Activated naive CD4-positive, alpha-beta T cell treated with anti-CD3 and anti-CD28 coated beads, Interleukin-2, amount 50 U/mL, for 72 hours (primary cell): ENCODE measurements at places on chromosomes 6 and 20.

GRCh38 chr6:144449911-144450597 lies 164.9 kb downstream of the UTRN start:
- DNase-seq: no peak

DNA sequence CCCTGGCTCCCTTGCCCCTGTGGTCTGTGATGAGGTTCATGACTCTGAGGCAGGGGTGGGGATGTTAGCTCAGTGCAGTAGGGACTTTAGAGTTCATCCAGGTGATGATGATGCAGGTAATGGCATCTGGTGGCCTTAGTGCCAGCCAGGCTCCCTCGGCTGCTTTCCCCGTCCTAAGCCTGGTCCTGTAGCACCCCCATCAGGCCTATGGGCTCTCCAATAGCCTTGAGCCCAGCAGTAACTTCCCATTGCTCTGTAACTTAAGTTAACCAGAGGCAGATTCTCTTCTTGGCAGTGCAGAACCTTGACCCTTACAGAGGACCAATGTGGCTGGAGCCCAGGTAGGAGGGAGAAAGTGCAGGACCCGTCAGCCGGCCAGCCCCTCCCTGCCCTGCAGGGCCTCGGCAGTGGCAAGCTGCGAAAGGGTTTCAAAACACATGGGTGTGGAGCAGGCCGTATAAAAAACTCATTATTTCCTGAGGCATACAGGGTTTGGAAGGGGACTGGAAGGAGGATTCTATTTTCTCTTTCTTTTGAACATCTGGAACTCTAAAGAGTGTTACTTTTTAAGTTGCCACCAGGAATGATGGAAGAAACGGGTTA lies 406.9 kb downstream of the CDH26 start:
- no peak for DNase-seq

DNA sequence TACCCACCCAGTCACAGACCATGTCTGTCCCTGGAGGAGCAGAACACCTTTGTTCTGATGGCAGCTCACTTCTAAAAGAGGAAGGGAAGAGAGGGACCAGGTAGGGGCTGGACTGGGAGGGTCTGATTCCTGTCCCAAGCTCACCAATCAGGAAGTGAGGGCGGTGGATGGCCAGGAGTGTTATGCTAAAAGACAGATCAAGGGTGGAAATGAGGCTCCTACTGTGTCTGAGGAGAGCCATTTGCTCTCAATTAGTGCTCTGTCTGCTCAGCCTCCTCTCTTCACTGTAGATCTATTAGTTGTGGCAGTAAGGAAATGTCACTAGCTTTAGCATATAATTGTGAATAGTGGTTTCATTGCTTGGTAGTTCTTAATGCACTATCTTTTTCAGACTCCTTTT lies 72.5 kb downstream of the ARMC2 start:
- DNase-seq: no peak

DNA sequence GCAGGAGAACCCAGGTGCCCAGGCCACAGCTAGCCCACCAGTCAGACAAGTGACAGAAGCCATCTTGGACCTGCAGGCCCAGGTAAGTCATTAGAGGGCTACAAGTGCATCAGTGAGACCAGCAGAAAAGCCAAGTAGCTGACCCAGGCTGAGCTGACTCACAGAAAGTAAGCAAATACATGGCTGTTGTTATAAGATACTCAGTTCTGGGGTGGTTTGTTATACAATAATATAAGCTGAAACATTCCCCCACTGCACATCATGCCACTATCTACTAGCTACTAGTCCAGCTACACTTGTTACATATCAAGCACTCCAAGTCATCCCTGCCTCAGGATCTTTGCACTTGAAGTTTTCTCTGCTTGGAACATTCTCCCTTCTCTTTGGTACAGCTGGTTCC lies 10.0 kb downstream of the DYNLT2 start:
- no peak for DNase-seq

DNA sequence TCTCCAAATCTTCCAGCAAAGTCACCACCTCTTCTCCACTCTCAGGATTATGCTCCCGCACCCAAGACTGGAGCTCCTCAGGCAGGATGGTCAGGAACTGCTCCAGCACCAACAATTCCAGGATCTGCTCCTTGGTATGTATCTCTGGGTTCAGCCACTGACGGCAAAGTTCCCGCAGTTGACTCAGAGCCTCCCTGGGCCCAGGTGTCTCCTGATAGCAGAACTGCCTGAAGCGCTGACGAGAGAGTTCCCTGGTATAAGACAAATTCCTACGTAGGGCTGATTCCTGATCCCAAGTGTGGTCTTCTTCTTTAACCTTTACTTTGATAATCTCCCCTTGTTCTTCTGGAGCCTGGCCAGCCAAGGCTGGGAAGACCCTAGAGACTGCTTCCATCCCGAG lies 60.6 kb downstream of the GPX5 start:
- no peak for DNase-seq

GRCh38 chr6:134257516-134257915 lies 60.4 kb downstream of the SGK1 start:
- no peak for DNase-seq

DNA sequence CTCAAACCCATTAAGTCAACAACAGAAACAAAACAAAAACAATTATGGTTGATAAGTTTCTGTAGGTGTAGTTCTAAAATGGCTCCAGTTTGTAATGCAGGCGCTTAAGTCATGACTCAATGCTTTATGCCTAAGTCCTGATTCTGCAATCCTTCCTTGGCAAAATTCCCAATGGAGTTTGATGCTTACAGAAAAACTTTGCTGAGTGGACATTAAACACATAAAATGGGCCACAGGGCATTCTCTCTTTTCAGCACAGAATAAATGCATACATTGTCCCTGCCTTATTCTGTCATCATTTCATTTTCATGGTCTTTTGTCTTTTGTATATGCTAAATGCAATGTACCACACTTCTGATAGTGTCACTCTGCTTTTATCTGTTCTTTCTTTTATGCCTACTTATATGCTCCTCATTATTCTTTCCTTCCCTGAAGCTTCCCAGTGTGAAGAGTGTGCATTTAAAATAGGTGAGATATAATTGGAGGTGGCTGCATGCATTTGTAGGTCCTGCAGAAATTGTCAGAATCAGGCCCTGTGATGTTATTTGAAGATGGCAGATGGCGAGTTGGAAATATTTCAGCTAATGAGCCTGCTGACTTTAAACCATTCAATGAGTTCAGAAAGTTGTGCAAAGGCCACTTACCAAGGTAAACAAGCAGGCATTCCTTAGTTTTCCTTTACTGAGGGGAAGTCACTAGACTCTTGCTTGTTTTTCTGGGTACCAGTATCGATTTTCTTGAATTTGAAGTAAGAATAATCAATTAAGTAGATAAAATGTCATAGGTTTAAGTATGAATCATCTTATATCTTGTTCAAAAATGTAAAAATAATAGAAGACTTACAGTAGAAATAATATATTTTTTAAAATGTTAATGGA lies 313.1 kb downstream of the TRDN start:
- DNase-seq: no peak

DNA sequence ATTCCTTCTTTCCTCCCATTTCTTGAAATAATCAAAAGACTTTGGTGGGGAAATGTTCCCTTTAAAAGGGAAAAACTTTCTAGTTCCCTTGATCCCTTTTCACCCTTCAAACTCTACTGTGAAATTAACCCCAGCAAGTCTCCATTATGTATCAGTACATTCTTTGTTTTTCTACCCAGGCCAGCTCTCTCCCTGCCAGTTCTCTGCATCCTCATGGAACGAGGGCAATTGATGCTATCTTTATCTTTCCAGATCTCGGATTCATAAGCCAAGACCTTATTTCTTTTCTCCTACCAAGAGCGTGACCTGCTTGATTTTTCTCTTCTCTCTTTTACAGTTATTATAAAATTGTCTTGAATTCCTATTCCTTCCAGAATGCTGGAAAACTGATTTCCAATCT lies 75.8 kb downstream of the ADGRB3 start:
- DNase-seq: no peak

DNA sequence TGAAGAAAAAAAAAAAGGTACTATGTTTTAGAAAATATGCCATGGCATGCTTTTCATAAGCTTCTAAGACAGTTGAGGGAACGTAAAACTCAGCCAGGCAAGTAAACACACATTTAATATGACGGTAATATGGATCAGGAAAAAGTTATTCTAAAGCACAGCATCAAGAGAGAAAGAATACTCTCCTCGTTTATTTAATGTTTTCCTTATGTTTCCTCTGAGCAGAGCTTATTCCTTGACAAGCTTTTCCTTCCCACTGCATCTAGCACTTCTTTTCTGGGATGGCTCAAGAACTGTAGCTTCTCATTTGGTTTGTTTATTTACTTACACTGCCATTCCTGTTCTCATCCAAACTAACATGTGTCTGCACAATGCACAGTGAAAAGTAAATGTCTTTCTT lies 2.7 kb upstream of the RSPO3 start:
- DNase-seq: no peak

- no peak for DNase-seq
These were observed 174.7 kb upstream of the LAMP5 start for GRCh38 chr20:9339708-9340107.
